ENCODE measurements at places on chromosomes 16 and 17.

DNA sequence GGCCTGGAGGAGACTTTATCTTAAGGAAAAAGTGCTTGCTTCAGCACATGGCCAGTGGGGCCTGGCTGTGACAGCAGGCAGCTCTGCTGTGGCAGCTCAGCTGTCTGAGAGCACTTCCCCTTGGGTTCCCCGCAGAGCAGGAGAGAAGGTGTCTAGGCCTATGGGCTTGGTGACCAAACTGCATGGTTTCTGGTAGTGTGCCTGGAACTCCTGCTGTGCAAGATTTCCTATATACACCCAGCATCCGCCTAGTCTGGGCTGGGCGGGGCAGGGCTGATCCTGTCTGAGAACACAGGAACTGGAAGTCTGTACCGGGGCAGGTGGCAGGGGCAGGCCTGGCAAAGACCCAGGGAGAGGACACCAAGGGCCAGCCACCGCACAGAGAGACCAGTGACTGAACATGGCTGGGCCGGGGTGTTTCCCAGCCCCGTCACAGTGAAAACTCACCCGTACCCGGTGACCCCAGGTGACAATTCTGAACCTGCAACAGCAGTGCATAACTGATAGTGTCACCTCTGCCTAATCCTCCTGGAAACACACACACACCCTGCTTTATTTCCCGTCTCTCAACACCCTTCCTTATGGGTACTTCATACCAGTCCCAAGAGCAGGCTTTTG lies 39.3 kb downstream of the CHD9 start:
- no peak for DNase-seq

- no peak for DNase-seq
Observed at GRCh38 chr16:17658881-17659280, 188.1 kb upstream of the XYLT1 start.

- no peak for DNase-seq
Observed at GRCh38 chr17:75808905-75809621, 24.5 kb downstream of the UNK start.

GRCh38 chr17:29549177-29549923 lies 17.5 kb downstream of the ABHD15 start:
- DNase-seq, result no peak

DNA sequence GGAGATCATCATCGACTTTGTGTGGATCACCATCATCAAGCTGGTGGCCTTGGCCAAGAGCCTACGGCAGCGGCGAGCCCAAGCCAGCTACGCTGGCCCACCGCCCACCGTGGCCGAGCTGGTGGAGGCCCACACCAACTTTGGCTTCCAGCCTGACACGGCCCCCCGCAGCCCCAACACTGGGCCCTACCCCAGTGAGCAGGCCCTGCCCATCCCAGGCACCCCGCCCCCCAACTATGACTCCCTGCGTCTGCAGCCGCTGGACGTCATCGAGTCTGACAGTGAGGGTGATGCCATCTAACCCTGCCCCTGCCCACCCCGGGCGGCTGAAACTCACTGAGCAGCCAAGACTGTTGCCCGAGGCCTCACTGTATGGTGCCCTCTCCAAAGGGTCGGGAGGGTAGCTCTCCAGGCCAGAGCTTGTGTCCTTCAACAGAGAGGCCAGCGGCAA lies 72.5 kb downstream of the COG7 start:
- no peak for DNase-seq

DNA sequence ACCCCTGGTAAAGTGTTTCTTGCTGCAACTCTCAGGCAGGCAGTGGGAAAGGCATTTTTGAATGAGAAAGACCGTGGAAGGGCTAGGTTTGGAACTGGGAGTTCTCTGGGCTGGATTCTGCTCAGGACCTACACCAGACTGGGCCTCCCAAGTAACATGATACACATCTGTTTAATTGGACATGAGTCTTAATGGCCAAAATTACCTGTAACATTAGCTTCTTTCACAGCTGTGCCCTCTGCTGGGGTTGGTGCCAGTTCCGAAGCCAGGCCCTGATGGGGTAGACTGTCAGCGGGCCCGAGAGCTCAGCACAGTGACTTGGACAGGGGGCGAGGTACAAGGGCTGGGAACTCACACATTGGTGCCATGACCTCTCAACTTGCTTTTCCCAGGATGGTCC lies 118.9 kb upstream of the IRX3 start:
- no peak for DNase-seq

DNA sequence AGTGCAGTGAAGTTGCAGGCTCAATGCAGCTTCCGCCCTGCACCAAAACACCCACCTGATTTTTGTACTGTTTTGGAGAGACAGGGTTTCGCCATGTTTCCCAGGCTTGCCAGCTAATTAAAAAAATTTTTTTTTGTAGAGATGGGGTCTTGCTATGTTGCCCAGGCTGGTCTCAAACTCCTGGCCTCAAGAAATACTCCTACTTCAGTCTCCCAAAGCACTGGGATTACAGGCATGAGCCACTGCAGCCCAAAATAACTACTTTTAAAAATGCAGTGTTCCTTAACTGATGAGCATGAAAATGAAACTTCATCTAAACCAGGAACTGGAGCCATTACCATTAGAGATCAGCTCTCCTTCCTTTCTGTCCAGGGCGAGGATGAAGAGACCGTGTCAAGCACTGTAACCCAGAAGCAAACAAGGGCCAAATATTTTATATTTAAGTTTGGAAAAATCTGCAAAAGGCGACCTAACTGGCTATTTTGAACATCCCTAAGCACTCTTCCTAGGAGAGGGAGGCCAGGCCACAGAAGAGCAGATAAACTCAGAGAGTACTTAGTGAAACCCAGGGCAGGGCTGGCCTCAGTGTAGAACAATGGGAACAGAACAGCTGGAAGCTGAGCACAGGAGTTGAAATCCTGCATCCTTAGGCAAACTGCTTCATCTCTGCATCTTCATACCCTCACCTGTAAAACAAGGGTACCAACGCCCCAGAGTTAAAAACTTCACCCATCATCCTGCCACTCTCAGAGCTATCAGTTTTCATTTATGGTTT lies 24.0 kb downstream of the CREBBP start:
- no peak for DNase-seq
